Naive B cell (primary cell): ENCODE measurements at places on chromosomes 3 and 15.

- DNase-seq, result no peak
Observed at GRCh38 chr3:11244121-11244677, 28.0 kb upstream of the ATG7 start.

- DNase-seq, result no peak
Observed at GRCh38 chr3:14179114-14179465, 473 bp downstream of the LSM3 start.

DNA sequence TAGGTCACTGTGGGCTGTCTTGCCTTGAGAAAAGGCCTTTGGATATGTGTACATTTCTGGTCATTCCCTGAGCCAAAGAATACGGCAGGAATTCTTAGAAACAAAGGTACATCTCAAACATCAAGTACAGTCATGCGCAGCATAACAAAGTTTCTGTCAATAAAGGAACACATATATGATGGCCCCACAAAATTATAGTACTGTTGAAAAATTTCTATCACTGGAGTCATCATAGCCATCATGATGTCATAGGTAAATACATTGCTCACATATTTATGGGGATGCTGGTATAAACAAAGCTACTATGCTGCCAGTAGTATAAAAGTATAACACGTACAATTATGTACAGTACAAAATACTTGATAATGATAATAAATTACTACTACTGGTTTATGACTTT, 38.9 kb upstream of the NECTIN3 start:
- DNase-seq, result no peak

GRCh38 chr15:65773386-65774111, 18.5 kb downstream of the DENND4A start:
- DNase-seq, result peak; percentile 80

GRCh38 chr3:105368566-105369499, 2.1 kb downstream of the ALCAM start:
- peak; percentile 83 for DNase-seq

DNA sequence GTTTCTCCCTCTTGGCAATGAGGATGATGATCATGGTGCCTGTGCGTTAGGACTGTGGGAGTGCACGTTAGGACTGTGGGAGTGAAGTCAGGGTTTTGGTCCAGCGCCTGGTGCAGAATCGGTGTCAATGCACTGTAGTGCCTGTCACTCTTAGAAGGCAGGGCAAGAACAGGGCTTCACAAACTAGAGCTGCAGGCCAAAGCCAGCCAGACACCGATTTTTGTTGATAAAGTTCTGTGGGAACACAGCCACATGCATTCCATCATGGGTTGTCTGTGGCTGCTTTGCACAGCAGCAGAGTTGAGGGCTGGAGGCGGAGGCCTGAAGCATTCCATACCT, 32.6 kb upstream of the NR2C2 start:
- DNase-seq, result no peak
